KBM-7 (cell line): ENCODE measurements at places on chromosomes 13 and 19.

DNA sequence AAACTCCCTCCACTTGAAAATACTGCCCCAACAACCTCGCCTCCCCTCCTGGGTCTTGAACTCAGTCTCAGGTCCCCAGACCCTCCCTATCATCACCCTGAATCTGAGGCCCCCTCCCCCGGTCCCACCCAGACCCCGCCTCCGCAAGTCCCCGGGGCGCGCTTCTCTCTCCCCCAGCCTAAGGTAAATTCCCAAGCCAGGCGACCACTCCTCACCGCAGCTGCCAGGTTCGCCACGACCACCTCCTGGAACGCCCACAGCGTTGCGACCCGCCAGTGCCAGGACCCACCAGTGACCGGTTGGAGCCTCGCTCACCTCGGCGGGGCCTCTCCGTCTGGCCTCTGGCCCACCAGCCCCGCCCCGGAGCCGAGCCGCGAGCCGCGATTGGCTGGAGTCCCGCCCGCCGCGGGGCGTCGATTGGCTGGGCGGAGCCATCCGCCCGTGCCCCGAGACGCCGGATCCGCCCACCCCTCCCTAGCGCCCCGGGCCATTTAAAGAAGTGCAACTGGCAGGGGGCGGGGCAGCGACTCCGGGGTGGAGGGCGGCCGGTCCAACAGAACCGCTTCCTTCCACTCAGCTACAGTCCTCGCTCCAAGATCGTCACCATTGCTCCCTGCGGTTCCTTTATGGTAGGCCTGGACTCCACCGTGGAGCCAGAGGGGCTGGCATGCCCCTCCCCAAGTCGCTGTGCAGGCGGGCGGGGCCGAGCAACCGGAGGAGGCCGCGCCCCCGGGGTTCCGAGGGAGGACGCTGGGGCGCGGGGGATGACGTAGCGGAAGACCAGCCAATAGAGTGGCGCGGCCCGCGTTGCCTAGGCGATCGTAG is at the start of gene SERTAD3:
Gene SERTAD3, minus strand, starts transcription at position 336 of the 825 bp plus-strand sequence. CDS start 2,255 bp downstream, outside the sequence.
- peak; percentile 96 for DNase-seq

- no peak for DNase-seq
These were observed 118.0 kb downstream of the RFC3 start for GRCh38 chr13:33935969-33936368.

DNA sequence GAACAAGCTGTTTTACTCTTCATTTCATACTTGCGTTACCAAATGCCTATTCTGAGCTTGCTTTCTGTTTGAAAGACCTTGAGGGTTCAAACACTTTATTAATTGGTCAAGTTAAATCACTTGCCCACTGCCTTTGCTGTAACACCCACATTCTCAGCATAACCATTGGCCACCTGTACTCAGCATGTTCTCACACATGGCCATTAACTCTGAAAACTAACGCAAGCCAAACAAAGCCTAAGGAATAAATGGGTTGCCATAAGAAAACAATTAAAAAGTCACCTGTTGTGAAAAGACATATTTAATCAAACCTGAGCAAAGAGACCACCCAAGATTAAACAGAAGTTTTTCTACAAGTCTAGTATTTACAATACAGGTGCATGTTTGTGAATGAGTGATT is 517.2 kb upstream of the SPRY2 start:
- DNase-seq = no peak

DNA sequence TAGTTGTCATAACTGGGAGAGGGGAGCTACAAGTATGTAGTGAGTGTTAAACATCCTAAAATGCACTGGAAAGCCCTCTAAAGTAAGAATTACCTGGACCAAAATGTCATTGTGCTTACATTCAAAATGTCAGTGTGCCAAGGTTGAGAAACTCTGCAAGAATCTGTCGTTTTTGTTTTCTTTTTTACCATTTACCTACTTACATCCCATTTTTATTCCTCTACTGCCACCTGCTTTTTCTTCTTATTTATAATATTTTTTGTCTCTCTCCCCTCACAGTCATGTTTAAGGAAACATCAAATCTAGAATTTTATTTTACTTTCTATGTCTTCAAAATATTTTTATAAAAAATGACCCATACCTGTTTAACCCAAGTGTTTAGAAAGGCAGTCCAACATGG is 226.4 kb downstream of the PCDH17 start:
- DNase-seq = no peak

GRCh38 chr19:589693-590395 is at the start of gene HCN2:
TSS of gene HCN2 (plus strand) at chr19:589881. CDS start at chr19:589946, 65 bp downstream.
- no peak for DNase-seq

- DNase-seq = no peak
These were observed 3.5 kb downstream of the MAP1S start for GRCh38 chr19:17722655-17723240.

DNA sequence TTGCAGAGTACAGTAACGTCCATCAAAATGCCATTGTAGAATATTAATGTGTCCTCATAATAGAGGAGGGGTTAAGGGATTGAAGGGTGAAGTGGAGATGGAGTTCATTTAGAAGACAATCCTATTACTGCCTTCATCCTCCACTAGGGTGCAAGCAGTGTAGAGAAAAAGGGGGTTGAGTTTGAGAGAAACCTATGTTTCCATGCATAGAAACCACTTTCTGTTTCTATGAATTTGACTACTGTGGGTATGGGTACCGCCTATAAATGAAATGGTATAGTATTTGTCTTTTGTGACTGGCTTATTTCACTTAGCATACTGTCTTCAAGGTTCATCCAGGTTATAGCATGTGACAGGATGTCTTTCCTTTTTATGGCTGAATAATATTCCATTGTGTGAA is 156.0 kb downstream of the GGACT start:
- no peak for DNase-seq

DNA sequence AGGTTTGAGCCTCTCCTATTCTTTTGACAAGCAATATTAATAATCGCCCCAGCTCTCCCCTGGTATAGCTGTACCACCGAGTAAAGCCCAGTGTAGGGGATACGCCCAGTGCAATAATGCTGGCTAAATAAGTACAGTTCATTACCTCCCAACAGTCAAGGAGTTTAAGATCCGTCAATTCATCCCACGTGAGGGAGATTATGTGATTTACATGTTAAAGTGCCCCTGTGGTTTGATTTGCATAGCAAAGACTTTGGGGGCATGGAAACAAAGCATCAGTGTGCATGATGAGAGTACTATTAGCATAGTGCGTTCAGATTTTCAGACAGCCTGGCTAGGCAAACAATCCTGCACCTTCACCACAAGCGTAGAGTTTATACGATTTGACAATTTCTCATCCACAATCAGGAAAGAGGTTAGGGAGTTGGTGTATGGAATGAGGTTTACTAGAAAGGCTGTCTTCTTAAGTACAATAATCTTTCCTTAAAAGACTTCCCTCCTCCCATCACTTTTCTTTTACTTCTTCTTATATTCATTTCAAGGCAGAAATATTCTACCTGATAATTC is 754.0 kb downstream of the DIAPH3 start:
- DNase-seq = no peak

- DNase-seq = no peak
These were observed 33.1 kb upstream of the ZNF536 start for GRCh38 chr19:30338878-30339623.

DNA sequence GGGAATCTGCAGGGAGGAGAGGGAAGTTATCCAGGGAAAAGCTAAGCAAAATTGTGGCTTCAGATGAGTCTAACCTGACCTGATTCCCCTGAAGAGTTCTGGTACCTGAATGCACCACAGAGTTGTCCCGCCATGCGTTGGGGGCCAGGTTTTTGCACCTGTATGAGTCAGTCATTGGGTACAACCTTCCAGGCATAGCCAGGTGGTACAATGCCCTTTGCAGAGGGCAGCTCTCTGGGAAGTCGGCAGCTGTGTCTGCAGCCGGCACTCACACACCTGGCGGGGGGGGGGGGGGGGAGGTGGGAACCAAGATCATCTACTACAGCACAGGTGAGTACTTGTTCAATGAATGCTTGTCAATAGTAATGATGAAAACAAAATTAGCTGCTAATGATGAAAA is 52.5 kb upstream of the GTF3A start:
- DNase-seq = no peak

GRCh38 chr13:61187471-61187870 is 228.2 kb downstream of the PCDH20 start:
- no peak for DNase-seq

DNA sequence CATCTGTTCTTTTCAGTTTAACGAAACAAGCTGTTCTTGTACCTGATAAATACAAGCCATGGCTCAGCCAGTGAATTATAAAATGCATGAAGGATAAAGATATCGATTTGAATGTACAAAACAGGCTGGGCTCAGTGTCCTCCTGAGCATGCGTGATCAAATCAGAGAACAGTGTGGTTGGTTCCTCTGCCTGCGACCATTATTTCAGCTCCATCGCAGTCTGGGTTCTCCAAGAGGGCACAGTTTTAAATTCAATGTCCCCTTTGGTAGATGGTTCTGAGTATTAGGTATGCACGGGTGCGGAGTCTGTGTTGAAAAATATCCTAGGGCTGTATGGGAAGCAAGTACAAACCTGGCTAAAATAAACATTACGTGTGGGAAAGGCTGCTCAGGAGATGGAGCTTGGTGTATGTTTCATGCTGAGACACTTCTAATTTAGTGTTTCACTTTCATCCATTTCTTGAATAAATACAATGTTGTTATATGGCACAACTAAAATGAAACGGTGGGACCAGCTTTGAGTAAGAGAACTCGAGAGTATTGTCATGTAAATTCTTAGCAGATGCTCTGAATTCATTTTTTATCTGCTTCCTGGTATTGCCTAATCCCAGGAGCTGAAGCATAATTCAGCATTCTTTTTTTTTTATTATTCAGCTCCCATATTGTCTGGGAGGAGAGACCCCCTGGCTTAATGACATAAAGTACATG is 458.7 kb downstream of the MYO16 start:
- DNase-seq = no peak

- DNase-seq = no peak
These were observed 297.0 kb downstream of the FGF9 start for GRCh38 chr13:21967871-21968270.

- DNase-seq = no peak
These were observed 573 bp upstream of the STARD13 start for GRCh38 chr13:33286128-33286527.

- no peak for DNase-seq
These were observed 705.5 kb upstream of the PCDH9 start for GRCh38 chr13:67935626-67936025.

DNA sequence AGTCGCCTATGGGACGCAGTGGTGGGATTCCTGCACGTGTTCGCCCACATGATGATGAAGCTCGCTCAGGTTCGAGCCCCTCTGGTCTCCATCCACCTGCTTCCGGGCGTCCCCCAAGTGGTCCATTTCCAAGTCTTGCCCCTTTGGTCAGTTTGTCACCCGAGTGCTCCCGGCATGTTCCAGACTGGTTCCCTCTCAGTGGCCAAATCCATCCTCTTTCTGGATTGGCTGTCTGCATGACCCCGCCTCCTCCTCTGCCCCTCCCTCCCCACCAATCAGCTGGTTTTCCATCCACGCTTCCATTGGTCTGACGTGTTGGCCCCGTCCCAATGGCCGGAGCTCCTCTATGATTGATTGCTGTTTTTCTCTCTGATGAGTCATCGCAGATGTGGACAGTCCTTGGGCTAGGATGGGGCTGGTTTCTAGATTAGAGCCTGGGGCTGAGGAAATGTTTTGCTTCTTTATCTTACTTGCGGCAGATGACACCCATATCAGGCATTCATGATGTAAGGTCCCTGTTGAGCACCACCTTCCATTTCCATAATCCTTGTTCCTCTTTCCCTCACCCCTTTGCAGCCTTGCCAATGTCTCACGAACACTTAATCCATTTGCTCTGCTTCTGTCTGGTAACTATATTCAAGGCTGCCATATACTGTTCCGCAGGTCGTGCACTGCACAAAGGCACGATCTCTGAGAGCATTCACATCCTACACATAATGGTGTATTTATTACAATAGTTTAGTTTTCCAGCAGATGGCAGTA is 73.8 kb downstream of the MAP4K1 start:
- DNase-seq = peak; percentile 77

DNA sequence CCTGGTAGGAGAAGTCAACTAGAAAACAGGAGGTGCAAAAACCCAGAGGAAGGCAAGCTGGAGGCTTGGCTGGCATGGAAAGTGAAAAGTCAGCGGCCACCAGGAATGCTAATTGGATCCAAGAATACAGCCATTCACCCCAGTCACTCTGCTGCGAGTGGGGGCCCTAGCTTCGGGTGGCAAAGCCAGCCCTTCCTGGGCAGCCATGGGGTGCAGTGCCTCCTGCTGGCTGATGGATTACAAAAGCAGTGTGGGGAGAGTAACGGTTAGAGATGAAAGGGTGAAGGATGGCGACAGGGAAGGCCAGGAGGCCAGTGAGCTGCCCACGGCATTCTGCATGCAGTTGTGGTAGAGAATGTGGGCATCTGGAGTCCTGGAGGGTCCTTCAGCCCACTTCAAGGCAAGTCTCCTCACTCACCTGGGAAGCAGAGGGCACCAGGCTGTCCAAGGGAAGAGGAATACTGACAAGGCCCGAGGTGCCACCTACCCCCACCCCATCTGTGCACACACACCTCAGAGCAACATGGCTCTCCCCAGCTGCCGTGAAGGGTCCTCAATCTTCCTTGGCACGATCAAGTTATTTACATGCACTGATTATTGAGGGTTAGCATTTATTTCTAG is 20.3 kb upstream of the EPHX3 start:
- peak; percentile 19 for DNase-seq

DNA sequence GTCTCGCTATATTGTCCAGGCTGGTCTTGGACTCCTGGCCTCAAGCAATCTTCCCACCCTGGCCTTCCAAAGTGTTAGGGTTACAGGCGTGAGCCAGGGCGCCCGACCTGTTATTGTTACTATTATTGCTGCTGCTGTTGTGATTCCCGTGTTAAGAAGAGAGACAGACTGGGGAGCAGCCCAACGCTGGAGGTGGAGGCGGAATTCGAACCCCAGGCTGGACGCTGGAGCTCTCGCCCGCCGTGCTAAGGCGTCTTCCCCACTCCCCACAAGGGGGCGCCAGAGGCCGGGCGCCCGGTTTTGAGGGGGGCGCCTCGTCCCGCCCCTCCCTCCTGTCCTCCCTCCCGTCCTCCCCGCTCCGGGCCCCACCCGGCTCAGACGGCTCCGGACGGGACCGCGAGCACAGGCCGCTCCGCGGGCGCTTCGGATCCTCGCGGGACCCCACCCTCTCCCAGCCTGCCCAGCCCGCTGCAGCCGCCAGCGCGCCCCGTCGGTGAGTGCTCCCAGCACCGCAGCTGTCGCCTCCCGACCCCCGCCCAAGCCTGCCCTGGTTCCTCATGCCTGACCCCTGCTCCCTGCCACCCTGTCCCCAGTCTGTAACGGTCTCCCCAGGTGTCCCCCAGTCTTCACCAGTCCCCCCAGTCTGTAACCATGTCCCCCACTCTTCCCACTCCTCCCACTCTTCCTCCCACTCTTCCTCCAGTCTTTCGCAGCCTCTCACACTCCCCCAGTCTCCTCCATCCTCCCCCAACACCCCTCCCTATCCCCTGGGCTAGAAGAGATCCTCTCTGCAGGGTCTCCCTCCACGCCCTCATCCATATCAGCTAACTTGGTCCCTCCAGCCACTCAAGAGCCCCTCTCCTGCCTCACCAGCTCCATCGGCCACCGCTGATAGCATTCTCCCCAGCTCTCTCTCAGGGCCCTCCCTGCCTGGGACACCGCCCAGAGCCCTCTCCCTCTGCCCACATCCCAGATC is at the start of gene EHD2:
Gene EHD2, plus strand, starts transcription at position 377 of the 976 bp plus-strand sequence. CDS start 3,191 bp downstream, outside the sequence.
- peak; percentile 75 for DNase-seq

DNA sequence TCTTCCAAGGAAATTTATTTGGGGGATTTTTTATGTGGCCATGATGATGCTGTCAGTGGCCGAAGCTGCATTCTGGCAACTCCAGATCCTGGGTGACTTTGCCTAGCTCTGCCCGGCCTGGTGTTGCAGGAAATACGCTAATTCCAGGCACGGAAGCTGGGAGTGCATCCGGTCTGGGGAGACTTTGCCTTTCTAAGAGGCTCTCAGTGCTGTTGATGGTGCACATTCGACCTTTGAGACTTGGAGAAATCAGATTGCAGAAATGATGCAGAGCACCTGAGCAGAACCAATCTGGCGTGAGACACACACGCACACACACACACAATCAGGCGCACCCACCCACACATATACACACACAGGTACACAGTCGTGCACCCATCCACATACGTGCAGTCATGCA is 5.9 kb upstream of the TMEM255B start:
- no peak for DNase-seq
